ENCODE measurements at places on chromosomes 2 and 18. TPM values are rescaled to one million over a fixed set of nuclear protein-coding genes. Genes with fewer than 3 reads are reported as not detected.

DNA sequence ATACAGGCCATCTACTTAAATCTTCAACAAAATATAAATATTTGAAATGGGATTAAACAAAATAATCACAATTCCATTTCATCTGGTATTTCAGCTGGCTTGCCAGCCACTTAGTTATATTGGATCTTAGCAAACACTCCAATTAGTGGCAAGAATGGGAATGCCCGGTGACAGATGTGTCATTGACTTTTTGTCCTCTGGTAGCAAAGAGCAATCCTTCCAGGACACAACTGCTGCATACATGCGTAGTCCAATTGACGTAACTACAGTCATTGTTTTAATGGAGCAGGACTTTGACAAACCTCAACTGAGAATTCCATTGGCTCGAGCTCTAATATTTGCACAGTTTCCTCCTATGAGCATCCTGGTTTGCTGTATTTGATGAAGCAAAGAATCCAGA is 69.9 kb downstream of the RNF152 start:
- H3K36me3 ChIP-seq = no peaks in the 10 kb centered on the region
- H3K4me3 ChIP-seq = no peak overlapping the region
- H3K27me3 ChIP-seq = no peaks in the 10 kb centered on the region
- no peak for DNase-seq

DNA sequence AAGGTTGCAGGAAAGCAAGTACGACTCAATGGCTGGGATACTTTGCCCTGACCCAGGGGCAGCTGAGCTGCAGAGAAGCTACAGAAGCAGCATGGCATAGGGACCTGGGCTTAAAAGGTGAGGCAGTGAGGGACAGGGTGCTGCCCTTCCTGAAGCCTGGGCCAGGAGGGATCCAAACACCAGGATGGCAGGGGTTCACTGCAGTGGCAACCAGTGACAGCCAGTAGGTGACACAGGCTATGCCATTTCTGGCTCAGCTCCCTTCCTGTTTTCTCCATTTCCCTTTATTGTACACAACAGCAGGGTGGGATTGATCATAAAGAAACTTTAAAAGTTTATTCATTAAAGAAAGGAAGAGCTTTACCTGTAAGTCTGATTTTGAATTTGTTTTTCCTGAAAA is 48.8 kb downstream of the CABYR start:
- H3K4me1 ChIP-seq = peaks cover 2% of the 10 kb centered on the region
- H3K36me3 ChIP-seq = no peaks in the 10 kb centered on the region
- no peak overlapping the region for H3K27ac ChIP-seq
- H3K4me3 ChIP-seq = no peak overlapping the region
- no peaks in the 10 kb centered on the region for H3K27me3 ChIP-seq

- DNase-seq = no peak
- H3K4me1 ChIP-seq = no peaks in the 10 kb centered on the region
- no peak overlapping the region for H3K4me3 ChIP-seq
- H3K27me3 ChIP-seq = no peaks in the 10 kb centered on the region
Observed at GRCh38 chr2:170262343-170262742, 84.4 kb downstream of the MYO3B start.

DNA sequence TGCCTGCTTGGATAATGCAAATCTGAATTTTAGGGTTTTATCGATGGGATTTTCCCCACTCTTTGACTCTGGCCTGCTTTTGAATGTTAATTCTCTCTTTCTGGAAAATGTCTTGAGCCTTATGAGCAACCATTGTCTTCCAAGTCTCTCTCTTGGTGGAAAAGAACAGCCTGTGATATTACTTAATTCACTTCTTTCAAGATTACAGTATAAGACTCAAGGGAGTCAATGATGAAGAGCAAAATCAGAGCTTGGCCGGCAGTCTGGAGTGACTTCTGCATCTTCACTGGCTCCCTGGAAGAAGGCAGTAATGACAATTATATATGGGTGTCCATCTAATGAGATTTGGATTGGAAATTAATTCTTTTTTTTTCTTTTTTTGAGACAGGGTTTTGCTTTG is 122.9 kb upstream of the ZEB2 start:
- no peaks in the 10 kb centered on the region for H3K27me3 ChIP-seq
- no peak overlapping the region for H3K4me3 ChIP-seq
- H3K36me3 ChIP-seq = no peaks in the 10 kb centered on the region
- no peaks in the 10 kb centered on the region for H3K4me1 ChIP-seq

- H3K27me3 ChIP-seq = no peaks in the 10 kb centered on the region
- no peak overlapping the region for H3K27ac ChIP-seq
- no peak overlapping the region for H3K4me3 ChIP-seq
- no peaks in the 10 kb centered on the region for H3K4me1 ChIP-seq
- DNase-seq = no peak
Observed at GRCh38 chr18:63087421-63088230, 231.9 kb downstream of the BCL2 start.

CD302 gene
- total RNA-seq = 71.2 TPM

IL1RL2 gene
- 1.8 TPM for total RNA-seq
